NCI-H187 treated with DMSO at 0.1 percent for 48 hours (cell line): ENCODE measurements at places on chromosomes 4 and X.

DNA sequence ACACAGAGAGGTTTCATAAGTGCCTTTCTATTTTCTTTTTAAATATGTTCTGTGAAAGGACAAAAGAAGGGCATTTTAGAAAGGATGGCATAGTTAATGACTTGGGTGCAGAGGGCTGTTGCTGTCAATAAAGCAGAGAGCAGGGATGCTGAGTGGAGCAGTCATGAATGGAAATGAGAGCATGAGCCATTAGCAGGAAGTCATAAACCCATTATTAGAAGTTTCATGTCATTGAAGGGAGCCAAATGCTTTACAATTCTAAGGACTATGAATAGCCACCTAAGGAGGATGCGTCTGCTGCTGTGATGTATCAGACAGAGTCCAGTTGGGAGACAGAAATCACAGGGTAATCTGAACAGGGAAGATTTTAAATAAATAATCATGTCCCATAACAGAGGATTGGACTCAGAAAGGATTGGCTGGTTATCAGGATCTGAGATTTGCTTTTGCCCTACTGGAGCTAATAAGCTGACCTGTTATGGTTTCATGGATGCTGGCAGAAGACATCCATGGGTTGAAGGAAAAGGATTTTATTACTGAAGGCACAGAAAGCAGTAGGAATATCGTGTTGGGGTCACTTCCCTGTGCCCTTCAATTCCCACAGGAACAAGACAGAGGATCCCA is 47.5 kb upstream of the WDR19 start:
- no peak for DNase-seq

GRCh38 chrX:134373736-134374135 is 86.2 kb upstream of the HPRT1 start:
- no peak for DNase-seq

- no peak for DNase-seq
Observed at GRCh38 chrX:13223868-13224567, 95.8 kb downstream of the ATXN3L start.

GRCh38 chrX:138001226-138001625 is 435.3 kb downstream of the ZIC3 start:
- DNase-seq: no peak

DNA sequence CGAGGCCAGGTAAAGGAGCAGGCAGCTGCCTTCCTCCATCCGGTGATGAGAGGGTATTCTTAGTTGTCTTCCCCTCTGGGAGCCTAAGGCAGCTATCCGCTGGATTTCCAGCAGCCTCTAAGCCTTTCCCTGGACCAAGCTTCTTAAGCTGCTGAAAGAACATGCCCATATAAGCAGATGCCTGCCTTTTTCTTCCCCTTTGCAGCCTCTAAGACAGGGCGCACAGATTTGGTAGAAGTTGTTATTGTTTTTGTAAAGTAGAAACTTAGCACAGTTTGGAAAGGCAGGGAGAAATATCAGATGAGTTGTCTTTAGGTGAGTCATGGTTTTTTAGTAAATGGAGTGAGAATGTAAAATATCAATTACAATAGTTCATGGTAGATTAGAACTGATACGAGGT is 210.8 kb downstream of the ARHGAP10 start:
- DNase-seq: no peak
